Neural progenitor cell (in vitro differentiated cells): ENCODE measurements at places on chromosomes 5 and 9.

GRCh38 chr5:171480239-171480638 is 60.8 kb downstream of the FGF18 start:
- H3K4me1 ChIP-seq: peaks cover 18% of the 10 kb centered on the region
- no peaks in the 10 kb centered on the region for H3K27me3 ChIP-seq
- H3K36me3 ChIP-seq: no peaks in the 10 kb centered on the region
- H3K4me3 ChIP-seq: no peak overlapping the region

- no peak for DNase-seq
- peaks cover 23% of the 10 kb centered on the region for H3K4me1 ChIP-seq
- no peak overlapping the region for H3K27ac ChIP-seq
- H3K27me3 ChIP-seq: no peaks in the 10 kb centered on the region
These were observed 27.7 kb upstream of the CTSL start for GRCh38 chr9:87698069-87698809.

DNA sequence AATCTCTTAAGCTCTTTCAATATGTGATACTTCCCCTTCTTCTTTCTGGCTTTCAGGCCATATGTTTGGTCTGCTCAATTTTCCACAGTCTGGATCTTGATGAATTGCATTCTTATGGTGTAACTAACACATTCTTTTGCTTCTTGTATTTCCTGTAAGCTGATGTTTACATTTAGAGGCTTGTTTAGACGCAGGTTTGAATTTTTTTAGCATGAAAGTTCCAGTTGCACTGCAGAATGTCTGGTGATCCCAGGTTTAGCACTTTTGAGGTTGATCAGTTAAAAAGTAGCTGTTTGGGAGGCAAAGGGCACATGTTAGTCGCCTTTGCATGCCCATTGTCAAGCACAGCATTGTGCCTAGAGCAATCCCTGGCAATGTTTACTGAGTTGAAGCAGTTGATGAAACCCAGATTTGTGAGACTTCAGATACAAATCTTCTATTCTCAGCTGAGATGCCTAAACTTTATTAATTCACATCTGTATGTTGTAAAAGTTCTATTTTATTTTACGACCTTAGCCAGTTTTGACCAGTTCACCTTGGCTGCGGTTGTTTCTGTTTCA is 59.6 kb upstream of the SPATA31C2 start:
- H3K4me3 ChIP-seq: no peak overlapping the region
- no peak overlapping the region for H3K27ac ChIP-seq
- DNase-seq: no peak

- peaks cover 3% of the 10 kb centered on the region for H3K27me3 ChIP-seq
- H3K4me3 ChIP-seq: no peak overlapping the region
- H3K27ac ChIP-seq: no peak overlapping the region
- H3K4me1 ChIP-seq: no peaks in the 10 kb centered on the region
- no peaks in the 10 kb centered on the region for H3K36me3 ChIP-seq
- DNase-seq: no peak
These were observed 448.9 kb downstream of the MED10 start for GRCh38 chr5:5929291-5930020.

DNA sequence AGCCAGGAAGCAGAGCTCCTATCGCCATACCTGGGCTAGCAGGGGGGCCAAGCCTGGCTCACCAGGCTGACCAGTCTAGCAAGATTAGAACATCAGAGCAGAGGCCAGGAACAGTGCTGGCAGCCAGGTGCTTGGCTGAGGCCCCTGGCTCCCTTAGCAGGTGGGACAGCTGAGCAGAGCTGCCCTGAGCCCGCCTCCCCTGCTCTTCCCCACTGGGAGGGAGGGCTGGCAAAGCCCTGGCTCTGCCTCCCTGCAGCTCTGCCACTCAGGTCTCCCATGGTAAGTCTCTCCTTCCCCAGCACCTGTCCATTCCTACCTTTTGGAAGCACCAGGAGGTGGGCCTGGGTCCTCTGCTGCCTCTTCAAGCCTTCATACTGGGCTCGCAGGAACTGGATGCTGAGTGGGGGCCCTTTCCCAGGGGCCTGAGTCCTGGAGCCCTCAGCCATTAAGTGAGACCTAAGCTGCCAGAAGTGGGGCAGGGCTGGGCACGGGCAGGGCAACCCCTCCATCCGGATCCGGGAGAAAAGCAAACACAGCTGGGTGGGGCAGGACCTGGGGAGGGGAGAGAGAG is 803 bp downstream of the C9orf152 start:
- H3K27ac ChIP-seq: no peak overlapping the region
- no peak overlapping the region for H3K4me3 ChIP-seq
- H3K27me3 ChIP-seq: no peaks in the 10 kb centered on the region
- no peak for DNase-seq
- no peaks in the 10 kb centered on the region for H3K4me1 ChIP-seq
